ENCODE measurements at places on chromosomes 1 and 21.

DNA sequence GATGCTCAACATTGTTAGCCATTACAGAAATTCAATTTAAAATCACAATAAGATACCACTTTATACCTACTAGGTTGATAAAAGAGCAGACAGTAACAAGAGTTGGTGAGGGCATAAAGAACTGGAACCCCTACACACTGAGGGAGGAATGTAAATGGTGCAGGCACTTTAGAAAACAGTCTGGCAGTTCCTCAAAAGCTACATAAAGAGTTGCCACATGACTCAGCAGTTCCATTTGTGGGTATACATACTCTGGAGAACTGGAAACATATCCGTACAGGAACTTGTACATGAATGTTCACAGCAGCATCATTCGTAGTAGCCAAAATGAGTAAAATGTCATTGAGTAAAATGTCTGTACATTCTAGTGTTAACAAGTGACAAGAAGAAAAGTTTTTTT lies 17.0 kb downstream of the NSL1 start:
- DNase-seq = no peak

DNA sequence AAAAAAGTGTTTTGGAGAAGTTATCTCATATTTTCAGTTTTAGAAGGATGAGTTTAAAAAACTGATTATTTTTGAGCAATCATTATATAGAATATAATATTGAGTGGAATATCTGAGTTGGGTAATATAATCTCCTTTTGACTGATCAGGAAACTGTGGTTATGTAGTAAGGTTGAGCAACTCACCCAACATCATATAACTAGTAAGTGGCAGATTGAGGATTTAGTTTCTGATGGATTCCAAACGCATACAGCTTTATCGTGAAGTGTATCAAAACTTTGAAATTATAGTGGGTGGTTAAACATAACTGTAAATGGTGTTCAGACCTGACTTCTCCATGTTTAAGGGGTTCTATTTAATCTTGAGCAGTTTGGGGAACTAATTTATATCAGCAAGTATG lies 98.6 kb downstream of the OLFM3 start:
- no peak for DNase-seq

GRCh38 chr1:22533244-22533895 lies 29.9 kb upstream of the EPHA8 start:
- DNase-seq = no peak

- no peak for DNase-seq
Measured at GRCh38 chr1:209751627-209752231, 4.1 kb upstream of the TRAF3IP3 start.

GRCh38 chr1:158998781-158999161 lies 10.9 kb upstream of the IFI16 start:
- DNase-seq = no peak

- no peak for DNase-seq
Measured at GRCh38 chr1:228554107-228554506, 66.9 kb downstream of the RNF187 start.

DNA sequence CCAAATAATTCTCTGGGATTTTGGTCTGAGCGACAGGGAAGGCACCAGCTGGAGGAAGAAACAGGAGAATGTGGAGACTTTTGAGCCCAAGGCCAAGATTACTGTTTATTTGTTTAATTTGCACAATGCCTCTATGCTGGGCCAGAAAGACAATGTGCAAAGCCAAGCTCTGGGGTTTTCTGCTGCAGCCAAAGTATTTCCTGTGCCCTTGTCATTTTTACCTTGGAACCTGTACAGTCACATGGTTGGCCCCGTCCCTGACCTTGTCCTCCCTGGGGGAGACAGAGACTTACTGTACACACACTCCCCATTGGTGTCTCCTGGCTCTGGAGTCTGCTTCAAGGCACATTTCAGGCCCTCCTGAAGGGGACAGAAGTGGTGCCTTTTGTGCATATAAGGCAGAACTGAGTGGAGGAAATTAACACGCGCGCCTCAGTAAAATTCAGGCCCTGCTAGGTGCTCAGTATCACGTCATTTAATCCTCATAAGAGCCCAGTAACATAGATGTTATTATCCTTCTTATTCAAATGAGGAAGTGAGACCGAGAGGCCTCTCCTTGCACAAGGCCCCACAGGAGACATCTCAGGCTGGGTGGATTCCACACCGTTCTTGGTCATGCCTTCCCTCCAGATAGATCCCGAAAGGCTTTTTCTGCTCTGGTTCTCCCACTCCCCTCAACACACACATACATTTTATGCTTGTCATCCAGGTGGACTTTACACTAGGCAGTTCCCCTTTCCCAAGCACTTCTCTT lies 21.1 kb downstream of the C1orf115 start:
- no peak for DNase-seq

GRCh38 chr1:8883491-8883890 lies 5.0 kb upstream of the ENO1 start:
- DNase-seq = no peak

DNA sequence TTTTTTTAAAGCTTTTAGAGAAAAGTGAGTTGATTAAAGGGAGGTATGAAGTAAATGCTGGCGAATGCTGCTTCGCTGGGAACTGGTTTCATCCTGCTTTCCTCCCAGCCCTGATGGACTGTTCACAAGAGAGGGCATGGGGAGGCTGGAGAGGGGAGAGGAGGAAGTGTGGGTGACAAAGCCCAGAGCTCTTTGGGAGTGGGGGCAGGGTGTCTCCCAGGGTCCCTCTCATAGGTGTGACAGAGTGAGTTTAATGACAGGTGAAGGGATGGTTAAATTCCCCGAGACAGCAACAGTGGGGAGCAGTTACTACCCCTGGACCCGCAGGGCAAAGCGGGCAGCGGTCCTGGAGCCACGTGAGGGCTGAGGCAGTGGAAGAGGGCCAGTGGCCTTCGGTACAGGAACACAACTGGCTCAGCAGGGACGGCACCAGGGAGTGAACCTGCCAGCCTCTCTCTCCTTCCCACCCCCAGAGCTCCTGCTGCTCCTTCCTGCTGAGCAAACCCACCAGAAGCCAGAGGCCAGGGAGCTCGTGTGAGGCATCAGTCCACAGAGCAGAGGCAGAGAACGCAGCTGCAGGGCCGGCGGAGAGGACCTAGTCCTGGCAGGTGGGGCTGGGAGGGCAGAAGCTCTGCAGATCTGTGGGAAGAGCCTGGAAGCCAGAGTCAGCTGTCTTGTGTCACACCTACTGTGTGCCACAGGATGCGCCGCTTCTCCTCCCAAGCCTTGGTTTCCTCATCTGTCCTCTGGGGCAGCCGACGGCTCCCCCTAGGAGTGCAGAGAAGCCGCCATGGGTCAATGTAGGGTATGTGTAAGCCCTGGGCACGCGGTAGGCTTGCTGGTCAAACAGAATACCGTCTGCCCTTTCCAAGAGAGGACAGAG lies 20.9 kb upstream of the LRP8 start:
- no peak for DNase-seq

- no peak for DNase-seq
Measured at GRCh38 chr1:54803761-54804470, 2.8 kb upstream of the TTC22 start.

GRCh38 chr1:37850352-37850955 lies 8.9 kb downstream of the MTF1 start:
- DNase-seq = no peak

DNA sequence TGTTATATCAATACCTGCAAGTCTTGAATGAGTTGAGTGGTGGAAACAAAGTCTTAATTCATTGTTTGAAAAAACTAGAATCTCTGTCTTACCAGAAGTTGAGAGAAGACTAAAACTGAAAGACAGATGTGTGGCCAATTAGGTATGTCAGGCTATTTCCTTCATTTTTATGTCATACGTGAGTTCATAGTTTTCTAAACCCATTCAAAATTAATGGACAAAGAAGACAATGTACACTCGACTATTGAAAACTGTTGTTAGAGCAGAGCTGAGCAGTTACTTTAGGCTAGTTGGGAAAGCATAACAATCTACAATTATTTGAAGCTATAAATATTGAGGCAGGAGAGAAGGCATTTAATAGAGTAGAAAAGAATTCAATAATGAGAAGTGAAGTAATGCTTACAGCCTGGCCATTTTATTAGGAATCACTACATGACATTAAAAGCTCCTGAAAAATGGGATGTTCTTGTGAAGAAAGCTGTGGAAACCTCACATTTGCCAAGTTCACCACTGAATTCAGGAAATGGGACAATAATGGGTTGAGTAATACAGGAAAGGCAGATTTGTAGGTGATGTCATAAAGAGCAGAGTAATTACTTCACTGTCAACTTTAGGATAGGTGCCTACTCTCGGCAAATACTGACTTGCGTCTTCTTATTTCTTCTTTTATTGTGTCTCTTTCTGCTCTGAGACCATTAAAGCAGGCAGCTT lies 204.4 kb downstream of the PLA2G4A start:
- no peak for DNase-seq

Data from stimulated activated CD8-positive, alpha-beta memory T cell treated with anti-CD3 and anti-CD28 coated beads, Interleukin-4, amount 100 ng/mL, for 4 hours (primary cell).